Fibroblast of the aortic adventitia (primary cell): ENCODE measurements at places on chromosomes 12 and 14. TPM values are rescaled to one million over a fixed set of nuclear protein-coding genes. Genes with fewer than 3 reads are reported as not detected.

The PRICKLE1 gene
- total RNA-seq, result 15.6 and 17.4 TPM in 2 replicates

The GPR84 gene
- total RNA-seq, result not detected in 2 replicates

The PTCSC3 gene
- total RNA-seq, result not detected in 2 replicates

The TAS2R30 gene
- total RNA-seq, result 6.9 and 16.4 TPM in 2 replicates

The PLA2G1B gene
- not detected in 2 replicates for total RNA-seq

The LHX5 gene
- total RNA-seq, result not detected in 2 replicates
